B cell (primary cell): ENCODE measurements at places on chromosomes 11 and 22. TPM values are rescaled to one million over a fixed set of nuclear protein-coding genes. Genes with fewer than 3 reads are reported as not detected.

Gene TRIM29
- total RNA-seq: not detected in 2 replicates

Gene OR8A1
- total RNA-seq: not detected in 2 replicates

Gene MMP12
- not detected in 2 replicates for total RNA-seq

Gene HEPACAM
- not detected in 2 replicates for total RNA-seq

Gene OR8G5
- total RNA-seq: not detected in 2 replicates

Gene SCGB1D2
- total RNA-seq: not detected in 2 replicates

Gene CAPN1
- 192 and 202 TPM in 2 replicates for total RNA-seq

Gene OR51B5
- total RNA-seq: 0.66 and 0.67 TPM in 2 replicates

Gene GGA1
- total RNA-seq: 146 and 154 TPM in 2 replicates

Gene TRIM48
- not detected in 2 replicates for total RNA-seq

Gene YPEL1
- total RNA-seq: 14.9 and 17.3 TPM in 2 replicates

Gene SLC15A3
- total RNA-seq: 91.4 and 93.0 TPM in 2 replicates

Gene SLC22A9
- total RNA-seq: not detected in 2 replicates

Gene DUSP8
- 4.3 and 5.2 TPM in 2 replicates for total RNA-seq

Gene OR2AG2
- 0.27 TPM in 1 of 2 replicates, not detected in the other for total RNA-seq

Gene LRRC75B
- total RNA-seq: 1.3 TPM in 2 replicates

Gene DDX10
- 30.6 and 35.8 TPM in 2 replicates for total RNA-seq

Gene TMPRSS5
- 0.74 and 1.2 TPM in 2 replicates for total RNA-seq

Gene SLC37A2
- 27.0 and 27.1 TPM in 2 replicates for total RNA-seq

Gene CASP5
- total RNA-seq: 0.29 TPM in 1 of 2 replicates, not detected in the other

Gene PANX2
- total RNA-seq: 0.53 and 0.59 TPM in 2 replicates

Gene LRRC10B
- not detected in 2 replicates for total RNA-seq
